ENCODE measurements at places on chromosomes 1 and 21.
A peak's percentile ranks its signal among the peaks of the same experiment; 100 is the strongest.

DNA sequence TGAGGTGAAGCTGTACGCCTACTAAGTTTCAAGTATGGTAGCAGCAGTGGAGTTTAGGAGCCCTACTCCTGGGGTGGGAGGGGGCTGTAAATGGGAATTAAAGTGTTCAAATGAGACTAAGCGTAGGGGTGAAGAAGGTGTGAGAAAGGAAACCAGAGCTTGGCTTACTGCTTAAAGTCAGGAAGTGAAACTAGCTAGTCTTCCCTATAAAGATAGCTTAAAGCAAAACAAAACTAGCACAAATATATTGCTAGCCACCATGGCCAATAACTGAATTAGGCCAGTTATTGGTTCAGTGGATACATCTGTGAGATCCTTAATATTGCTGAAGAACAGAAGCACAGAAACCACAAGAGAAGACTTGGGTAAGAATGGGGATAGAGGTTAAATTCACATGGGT lies 492.2 kb upstream of the PKN2 start:
- DNase-seq, result no peak

DNA sequence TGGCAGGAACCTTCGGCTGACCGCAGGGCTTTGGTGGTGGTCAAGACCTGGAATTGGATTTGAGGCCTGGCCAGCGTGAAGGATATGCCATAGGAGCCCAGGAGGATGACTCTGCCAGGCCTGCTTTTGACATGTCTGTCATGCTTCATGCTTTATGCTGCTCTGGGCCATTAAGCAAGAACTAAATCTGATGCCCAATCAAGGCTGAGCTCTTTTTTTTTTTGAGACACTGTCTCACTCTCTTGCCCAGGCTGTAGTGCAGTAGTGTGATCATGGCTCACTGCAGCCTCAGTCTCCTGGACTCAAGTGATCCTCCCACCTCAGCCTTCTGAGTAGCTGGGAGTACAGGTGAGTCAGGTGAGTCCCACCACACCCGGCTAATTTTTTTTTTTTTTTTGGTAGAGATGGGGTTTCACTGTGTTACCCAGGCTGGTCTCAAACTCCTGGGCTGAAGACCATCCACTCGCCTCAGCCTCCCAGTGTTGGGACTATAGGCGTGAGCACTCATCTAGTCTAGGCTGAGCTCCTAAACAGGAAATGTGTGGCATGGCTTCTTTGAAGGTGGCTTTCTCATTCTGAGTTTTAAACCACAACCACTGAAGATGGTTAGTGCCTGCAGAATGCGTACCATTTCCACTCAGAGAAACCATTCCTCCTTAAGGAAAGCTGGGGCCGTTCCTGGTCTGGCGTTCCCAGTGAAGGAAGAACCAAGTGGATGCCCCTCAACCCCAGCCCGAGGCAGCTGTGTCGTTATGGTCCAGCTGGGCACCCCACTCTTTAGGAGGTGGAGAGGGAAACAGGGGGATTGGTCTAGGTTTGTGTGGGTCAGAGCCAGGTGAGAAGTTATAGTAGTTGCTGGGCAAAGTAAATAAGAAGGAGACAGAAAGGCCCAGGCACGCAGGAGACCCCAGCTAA lies 34.2 kb upstream of the ATP5PO start:
- peak; percentile 18 for DNase-seq

DNA sequence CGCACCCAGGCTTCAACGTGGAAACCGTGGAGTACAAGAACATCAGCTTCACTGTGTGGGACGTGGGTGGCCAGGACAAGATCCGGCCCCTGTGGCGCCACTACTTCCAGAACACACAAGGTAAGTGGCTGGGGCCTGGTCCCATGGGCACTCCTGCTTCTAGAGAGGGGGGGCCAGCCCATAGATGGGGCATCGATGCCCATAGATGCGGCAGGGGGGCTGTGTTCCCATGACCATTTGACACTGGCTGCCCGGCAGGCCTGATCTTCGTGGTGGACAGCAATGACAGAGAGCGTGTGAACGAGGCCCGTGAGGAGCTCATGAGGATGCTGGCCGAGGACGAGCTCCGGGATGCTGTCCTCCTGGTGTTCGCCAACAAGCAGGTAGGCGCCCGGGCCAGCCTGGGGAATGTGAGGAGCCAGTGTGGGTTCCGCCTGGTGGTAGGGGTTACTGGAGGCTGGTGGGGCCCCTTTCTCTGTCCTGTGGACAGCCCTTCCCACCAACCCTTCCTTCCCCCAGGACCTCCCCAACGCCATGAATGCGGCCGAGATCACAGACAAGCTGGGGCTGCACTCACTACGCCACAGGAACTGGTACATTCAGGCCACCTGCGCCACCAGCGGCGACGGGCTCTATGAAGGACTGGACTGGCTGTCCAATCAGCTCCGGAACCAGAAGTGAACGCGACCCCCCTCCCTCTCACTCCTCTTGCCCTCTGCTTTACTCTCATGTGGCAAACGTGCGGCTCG lies 5.6 kb downstream of the C1orf35 start:
- DNase-seq, result no peak

DNA sequence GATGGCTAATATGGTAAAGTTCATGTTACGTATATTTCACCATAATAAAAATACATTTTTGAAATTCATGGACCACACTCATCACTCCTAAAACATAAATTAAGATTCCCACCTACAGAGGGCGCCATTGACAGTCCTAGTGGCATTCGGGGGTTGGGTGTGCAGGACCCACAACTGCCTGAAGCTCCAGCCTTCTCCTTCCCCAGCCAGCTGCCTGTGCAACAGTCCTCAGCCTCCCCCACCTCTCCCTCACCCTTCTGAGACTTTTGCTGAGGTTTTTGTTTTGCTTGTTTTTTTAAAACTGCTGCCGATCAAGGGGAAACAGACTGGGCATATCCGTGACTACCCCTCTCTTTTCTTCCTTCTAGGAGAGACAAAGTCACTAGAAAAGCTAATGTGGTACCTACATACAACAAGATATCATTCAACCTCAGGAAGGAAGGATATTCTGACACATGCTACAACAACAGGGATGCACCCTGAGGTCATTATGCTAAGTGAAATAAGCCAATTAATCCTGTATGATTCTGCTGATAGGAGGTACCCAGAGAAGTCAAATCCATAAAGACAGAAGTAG lies 9.2 kb upstream of the EVA1C start:
- DNase-seq, result no peak

DNA sequence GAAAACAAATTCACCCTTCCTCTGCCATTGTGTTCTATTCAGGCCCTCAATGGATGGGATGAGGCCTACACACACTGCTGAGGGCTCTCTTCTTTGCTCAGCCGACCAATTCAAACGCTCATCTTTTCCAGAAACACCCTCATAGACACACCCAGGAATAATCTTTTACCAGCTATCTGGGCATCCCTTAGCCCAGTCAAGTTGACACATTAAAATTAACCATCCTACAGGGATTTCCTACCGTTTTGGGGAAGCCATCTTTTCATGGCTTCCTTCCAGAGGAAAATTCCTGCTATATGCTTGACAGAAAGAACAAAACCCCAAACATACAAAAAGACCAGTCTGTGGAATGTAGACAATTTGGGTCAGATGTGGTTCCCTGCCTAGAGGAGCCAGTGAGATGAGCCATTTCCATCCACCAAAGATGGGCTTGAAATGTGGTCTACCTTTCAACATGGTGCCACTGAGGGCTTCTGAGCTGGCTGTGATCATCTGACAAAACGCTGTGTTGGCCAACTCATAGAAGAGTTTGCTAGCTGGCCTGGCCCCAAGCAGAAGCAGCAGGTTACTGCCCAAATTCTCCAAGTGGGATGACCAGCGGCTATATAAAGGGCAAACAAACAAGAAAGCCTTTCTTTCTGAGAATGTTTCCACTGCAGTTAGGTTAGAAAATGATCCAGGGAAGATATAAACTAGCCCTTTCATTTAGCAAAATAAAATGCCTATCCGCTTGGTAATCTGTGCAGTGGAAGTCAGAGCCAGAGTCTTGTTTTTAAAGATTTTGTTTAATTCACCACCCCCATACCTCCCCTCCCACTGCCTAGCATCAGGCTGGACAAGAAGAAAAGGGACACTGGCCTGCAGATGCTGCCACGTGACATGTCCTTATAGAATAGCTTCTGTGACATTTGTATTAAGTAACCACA lies 69.1 kb upstream of the MRPS6 start:
- no peak for DNase-seq

All from stimulated activated CD8-positive, alpha-beta memory T cell treated with anti-CD3 and anti-CD28 coated beads, Interleukin-12 subunit alpha, Interleukin-12 subunit beta, amount 100 ng/mL, for 4 hours (primary cell).